ENCODE measurements at places on chromosomes 13 and 19.

DNA sequence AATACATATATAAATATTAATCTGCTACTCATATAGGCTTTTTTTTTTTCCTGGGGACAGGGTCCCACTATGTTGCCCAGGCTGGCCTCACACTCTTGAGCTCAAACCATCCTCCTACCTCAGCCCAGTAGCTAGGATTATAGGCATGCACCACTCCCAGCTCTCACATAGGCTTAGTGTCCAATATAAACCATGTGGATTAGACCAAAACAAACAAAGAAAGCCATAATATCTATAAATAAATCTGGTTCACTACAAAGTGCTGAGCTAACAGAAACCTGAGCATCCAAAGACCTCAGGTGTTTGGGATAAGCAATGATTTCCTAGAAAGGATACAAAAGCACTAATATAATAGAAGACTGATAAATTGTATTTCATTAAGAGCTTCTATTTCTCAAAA, 26.0 kb downstream of the TBC1D4 start:
- no peak for DNase-seq

DNA sequence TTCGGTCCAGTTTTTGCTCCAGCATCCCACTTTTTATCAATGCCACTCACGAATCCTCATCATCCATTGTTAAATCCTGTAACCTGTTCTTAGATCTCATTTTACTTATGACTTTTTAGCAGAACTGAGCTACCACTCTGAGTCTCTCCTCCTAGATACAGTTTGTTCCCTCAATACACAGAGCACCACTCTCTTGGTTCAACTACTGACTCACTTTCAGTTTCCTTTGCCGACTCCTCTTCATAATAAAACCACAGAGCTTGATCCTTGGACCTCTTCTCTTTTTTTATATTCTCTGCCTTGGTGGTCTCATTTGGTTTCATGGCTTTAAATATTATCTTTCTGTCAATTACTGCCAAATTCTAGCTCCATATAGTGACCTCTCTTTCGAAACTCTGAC, 150.3 kb downstream of the SLITRK5 start:
- no peak for DNase-seq

- DNase-seq: no peak
Measured at GRCh38 chr19:32222556-32222955, 122.9 kb upstream of the ZNF507 start.

DNA sequence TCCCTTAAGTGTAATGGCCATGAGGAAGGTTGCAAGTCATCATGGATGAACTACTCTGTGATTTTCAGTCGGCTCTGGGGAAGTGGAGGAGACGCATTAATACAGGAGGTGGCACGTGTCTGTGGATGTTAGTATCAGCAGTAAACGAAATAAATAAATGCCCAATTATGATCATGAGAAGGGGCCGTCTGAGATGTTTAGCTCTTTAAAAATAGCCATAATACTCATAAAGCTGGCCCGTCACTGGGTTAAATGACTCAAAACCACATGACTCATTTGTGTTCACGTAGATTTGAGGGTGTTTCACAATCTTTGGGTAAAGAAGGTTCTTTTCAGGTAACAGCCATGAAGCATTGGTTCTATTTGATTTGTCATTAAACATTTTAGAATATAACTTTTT, 620.6 kb downstream of the GPC6 start:
- no peak for DNase-seq

DNA sequence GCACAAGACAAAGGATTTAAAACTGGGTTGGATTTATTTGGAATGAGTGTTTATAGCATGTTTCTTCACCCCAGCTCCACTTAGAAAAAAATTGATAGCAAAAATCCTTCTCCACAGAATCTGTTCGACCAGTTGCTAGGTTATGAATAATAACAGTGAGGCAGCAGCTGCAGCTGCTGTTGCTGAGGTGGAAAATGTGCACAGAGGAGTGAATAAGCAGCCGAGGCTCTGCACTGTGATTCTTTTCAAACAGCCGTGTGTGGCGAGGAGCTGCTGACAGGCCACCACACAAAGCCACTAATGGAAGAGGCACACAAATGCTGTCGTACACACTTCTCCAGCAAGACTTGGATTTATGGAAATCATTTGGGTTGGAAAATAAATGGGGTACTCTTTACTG, 6.4 kb upstream of the RASL11A start:
- DNase-seq: no peak

- no peak for DNase-seq
Measured at GRCh38 chr13:45341799-45342500, 967 bp upstream of the TPT1 start.

GRCh38 chr13:82719987-82720386, 1162.3 kb downstream of the SLITRK1 start:
- DNase-seq: no peak

DNA sequence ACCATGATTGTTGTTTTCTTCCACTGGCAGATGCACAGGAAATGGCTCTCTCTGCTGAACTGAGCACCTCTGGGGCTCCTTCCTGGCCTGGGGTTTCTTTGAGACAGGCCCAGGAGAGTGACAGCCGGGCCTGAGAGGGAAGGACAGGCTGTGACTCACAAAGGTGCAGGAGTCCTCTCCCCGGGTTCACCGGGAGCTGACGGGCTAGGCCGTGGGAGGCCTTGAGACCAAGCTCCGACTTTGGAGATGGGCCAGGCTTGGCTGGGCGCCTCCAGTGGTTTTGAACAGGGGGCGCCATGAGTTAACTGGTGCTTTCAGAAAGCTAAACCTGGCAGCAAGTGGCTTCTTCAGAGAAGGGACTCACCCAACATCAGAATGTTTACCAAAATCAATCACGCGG, 143.4 kb downstream of the URI1 start:
- DNase-seq: no peak

DNA sequence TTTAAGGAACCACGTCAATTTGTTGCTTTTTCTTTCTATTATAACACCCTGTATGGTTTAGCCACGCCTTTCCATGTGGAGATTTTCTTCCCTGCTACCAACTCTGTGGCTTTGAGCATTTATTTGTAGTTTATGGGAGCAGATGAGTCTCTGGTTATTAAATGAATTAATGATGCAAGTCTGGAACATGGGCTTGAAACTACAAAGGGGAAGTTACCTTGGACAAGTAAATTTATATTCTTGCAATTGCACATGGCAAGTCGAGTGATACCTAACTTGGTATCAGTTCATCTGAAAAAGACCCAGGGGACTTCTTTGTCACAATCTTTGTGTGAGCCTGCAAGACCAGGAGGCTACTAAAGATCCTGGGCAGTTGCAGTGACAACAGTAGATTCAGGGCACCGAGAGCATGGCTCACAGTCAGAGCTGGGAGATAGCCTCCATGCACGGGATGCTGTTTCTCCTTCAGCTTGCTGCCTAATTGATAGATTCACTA, 24.4 kb downstream of the B3GLCT start:
- DNase-seq: no peak

GRCh38 chr13:51742031-51742430, 61.9 kb downstream of the DHRS12 start:
- DNase-seq: no peak

DNA sequence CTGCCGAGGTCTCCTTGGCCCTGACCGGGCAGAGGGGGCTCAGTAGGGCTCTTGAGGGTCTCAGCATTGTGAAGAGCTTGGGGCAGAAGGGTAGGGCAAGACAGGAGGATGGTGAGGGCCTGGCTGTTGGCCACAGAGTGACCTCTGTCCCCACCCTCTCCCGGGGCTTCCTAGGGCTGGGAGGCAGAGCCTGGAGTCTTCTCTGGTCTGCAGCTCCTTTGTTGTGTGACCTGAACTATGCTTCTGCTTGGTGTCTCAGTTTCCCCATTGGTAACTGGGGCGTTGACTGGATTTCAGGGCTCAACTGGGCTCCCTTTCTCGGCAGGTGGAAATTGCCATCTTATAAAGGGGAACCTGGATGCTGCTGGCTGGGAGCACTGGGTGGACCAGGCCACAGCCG, 30.1 kb upstream of the PEPD start:
- no peak for DNase-seq

GRCh38 chr19:13717194-13717643, 47.1 kb upstream of the MRI1 start:
- DNase-seq: no peak

GRCh38 chr13:103371271-103371670, 305.1 kb upstream of the SLC10A2 start:
- DNase-seq: no peak

Measured in HS-27A (cell line).